ENCODE measurements at places on chromosomes 7 and 10.

DNA sequence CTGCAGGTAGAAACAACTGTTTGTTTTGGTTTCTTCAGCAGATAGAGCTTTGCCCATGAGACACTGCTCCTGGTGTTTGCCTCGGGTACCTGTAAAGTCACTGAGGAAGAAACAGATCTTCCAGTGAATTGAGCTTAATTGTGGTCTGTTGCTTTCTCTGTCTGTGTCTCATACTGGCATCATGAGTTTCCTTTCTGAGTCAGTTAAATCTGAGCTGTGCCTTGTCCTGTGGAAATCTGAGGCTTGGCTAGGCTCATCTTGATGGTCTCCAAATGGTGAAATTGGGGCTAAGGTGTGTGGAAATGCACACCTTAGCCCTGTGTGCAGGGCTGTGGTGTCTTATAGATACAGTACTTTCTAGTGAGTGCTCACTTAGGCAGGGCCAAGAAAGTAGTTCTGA is 67.4 kb downstream of the GBF1 start:
- no peak for DNase-seq

- DNase-seq = no peak
These were observed 9.4 kb downstream of the NUDT5 start for GRCh38 chr10:12186323-12186722.

- no peak for DNase-seq
These were observed 375.7 kb upstream of the NPSR1 start for GRCh38 chr7:34282271-34282670.

- DNase-seq = no peak
These were observed 1.3 kb downstream of the ITPRIP start for GRCh38 chr10:104336821-104337467.

GRCh38 chr10:35640951-35641675 is 983 bp downstream of the FZD8 start:
- peak; percentile 47 for DNase-seq

DNA sequence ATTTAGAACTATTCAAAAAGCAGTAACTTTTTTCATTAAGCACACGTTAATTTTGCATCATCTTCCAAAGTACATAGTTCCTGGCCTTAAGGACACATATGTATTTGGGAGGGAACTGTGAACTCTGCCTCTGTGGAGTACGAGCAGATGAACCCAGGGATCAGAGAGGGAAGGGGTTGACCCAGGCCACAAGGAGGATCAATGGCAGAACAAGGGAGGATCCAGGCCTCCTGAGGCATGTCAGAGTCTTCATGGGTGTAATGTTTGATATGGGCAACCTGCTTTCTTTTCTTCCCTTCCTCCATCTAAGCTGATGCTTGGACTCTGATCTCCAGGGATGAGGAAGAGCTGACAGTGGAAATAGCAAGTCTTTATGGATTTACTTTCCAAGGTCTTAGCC is 164.0 kb downstream of the SH2D4B start:
- DNase-seq = no peak

DNA sequence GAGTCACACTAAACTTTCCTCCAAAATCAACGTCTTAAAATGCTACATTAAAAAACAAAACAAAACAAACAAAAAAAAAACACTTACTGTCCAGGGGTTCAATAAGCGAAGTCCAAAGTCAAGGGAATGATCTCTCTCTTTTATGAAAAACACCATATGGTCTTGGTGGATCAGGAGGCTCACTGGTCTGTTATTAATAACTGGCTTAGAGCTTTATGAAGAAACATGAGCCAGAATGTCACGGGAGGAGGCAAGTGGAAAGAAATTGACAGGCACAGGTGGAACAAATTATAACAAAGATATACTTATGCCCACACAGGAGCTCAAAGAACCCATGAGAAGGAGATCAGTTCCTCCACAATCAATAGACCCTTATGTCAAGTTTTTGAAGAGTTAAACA is at the start of gene MRLN:
Gene MRLN, minus strand, starts transcription at position 189 of the 400 bp plus-strand sequence.
- DNase-seq = no peak

DNA sequence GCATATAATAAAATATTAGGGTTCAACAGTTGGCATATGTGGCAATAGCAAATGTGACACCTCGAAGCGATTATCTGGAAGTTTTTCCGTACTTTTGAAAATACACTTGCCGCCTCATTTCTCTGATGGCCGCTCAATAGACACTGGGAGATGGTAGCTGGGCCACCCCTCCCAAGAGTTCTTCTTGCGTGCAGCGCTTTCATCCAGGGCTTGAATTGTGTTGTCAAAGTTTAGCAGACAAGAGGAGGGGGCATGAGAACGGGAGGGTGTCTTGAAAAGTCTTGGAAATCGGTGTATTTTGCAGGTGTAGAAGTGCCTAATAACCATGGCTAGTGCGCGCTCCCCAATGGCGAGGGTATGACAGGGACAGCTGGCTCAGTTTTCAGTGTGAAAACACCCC is 8.5 kb downstream of the PTF1A start:
- DNase-seq = no peak

Data from dorsolateral prefrontal cortex (tissue), 122 donors.